Central memory CD8-positive, alpha-beta T cell (primary cell): ENCODE measurements at places on chromosomes 3 and 15.

DNA sequence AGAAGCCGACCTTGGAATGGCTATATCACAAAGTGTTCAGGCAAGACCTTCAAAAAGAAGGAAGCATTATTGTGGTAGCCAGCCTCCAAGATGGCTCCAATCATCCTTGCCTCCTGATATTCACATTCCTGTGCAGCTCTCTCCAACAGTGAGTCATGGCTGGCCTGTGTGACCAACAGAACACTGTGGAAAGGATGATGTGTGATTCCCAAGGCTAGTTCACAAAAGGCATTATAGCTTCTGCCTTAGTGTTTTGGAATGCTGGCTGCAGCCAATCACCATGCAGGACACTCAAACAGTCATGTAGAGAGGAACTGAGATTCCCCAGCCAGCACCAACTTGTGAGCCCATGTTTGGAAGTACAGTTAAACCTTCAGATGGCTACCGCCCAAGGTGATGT is 102.6 kb downstream of the EFL1 start:
- no peak for DNase-seq

GRCh38 chr3:37768107-37768809 is 93.4 kb upstream of the CTDSPL start:
- DNase-seq, result no peak

GRCh38 chr3:149820183-149820582 is 7.2 kb downstream of the RNF13 start:
- DNase-seq, result no peak

DNA sequence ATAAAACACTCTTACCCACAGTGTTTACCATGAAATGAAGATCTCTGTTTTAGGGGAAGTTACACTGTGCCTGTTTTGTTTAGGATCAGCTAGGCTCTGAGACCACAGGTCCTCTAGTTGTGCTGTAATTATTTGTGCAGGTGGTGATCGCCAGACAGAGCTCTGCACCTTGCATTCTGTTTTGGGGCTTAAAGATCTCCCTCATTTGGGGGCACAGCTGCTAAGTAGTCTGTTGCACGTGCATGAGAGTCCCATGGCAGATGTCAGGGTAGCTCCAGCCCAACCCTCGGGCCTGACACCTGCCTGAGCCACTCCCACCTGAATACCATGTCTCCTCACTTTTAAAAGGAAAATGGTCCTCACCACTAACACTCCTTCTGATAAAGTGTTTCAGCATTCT is 12.4 kb downstream of the C3orf20 start:
- DNase-seq, result no peak

DNA sequence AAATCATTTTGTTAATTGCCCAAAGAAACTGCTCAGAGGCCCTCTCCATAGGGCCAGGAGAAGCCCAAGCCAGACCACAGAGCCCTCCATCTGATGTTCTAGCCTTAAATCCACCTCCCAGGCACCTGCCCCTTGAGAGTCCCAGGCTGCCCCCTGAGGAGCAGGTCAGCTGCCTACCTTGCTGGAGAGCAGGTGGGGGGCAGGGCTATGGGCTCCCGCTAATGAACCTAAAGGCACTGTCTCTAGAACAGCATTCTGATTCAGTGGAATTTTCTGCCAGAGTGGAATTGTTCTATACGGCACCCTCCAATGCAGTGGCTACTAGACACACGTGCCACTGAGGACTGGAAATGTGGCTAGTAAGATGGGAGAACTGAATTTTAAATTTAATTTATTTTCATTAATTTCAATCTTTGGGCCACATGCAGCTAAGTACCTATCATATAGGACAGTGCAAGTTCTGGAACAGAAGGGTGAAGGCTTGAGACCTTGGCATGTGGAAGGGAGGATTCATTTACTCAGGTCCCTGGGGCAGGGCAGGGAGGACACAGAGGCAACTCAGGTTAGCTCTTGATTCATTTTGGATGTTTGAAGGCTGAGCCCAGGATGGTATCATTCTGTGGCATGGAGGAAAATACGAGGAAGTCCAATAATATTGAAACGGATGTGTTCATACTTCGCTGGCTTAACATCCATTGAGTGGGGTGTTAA is 11.4 kb downstream of the AMOTL2 start:
- DNase-seq, result no peak

- DNase-seq, result no peak
Observed at GRCh38 chr15:57580866-57581265, 10.8 kb upstream of the MYZAP start.

- DNase-seq, result no peak
Observed at GRCh38 chr3:64327100-64327804, 102.0 kb upstream of the PRICKLE2 start.

DNA sequence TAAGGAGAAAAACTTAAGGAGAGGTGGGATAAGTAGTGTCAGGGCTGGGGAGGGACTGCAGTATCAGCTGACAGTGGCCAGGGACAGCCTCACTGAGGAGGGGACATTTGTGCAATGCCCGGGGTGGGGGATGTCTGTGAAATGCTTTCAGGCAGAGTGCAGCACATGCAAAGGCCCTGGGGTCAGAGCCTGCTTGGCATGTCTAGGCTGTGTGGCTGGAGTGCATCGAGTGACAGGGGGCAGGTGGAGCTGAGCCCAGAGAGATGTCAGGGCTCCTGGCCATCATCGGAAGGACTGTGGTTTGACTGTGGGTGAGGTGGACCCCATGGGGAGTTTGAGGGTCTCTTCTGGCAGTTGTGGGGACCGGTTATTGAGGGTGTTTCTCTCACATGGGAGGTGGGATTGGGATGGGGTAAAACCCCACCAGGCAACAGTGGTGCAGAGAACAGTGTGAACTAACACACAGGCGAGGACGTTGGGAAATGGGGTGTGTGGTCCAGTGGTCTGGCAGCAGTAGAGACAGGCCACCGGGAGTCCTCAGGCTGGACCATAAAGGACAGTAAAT is 61.2 kb downstream of the FBLN2 start:
- no peak for DNase-seq

GRCh38 chr15:73746883-73747282 is 6.3 kb downstream of the INSYN1 start:
- no peak for DNase-seq

DNA sequence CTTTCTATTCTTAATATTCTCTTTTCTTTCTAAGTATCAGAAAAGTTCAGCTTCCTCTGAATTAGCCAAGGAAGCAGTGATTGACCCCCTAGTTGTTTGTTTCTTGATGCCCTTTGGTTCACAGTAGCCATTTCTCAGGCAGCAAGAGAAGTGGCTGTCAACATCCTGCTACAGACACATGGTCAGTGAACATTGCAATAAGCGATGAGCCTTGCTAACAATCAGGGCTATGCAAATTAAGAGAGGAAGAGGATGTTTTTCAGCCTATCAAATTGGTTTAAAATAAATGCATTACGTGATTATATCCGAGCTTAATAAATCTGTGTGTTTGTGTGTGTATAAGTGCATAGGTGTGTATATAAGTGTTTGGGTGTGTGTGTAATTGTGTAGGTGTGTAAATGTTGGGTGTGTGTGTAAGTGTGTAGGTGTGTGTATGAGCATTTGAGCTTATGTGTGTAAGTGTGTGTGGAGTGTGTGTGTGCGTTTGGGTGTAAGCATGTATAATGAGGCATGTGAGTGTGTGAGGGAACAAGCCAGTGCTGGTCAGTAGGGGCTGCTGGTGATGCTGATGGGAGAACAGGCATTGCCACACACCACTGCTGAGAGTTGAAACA is 78.1 kb upstream of the XCR1 start:
- no peak for DNase-seq

- DNase-seq, result no peak
Observed at GRCh38 chr3:168091941-168092340, 3.8 kb downstream of the GOLIM4 start.

DNA sequence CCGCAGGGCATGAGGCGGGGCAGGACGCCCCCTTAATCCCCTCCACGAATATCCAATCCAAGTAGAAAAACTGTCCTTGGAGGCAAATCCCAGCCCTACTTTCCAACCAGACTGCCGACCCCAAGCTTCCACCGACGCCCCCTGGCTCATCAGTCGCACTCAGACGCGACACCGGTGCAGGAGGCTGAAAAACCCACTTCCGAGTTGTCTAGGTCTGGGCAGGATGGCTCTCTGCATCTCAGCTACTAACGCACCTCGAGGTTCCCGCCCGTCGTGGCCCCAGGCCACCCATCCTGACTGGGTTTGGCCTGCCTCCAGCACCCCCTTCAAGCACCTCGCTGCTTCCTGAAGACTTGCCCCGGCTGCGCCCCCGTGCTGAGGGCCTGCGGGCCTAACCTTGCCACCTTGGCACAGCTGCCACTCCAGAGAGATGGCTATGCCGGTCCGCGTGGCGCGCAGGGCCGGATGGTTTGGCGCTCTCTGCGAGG is 15.5 kb downstream of the RGMA start:
- DNase-seq, result no peak

DNA sequence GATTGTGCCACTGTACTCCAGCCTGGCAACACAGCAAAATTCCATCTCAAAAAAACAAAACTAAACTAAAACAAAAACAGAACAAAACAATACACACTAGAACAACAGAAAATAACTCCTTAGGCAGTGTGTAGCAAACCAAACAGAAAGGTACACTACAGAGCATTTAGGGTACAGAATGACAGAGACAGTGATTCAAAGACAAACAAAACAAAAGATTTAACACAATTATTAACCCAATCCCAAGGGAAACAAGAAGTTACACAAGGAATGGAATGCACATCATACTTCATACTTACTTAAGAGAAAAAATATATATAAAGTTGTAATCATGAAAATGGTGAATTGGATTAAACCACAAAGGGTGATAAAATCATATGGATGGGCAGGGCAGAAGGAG is 12.9 kb downstream of the SLC25A20 start:
- no peak for DNase-seq

DNA sequence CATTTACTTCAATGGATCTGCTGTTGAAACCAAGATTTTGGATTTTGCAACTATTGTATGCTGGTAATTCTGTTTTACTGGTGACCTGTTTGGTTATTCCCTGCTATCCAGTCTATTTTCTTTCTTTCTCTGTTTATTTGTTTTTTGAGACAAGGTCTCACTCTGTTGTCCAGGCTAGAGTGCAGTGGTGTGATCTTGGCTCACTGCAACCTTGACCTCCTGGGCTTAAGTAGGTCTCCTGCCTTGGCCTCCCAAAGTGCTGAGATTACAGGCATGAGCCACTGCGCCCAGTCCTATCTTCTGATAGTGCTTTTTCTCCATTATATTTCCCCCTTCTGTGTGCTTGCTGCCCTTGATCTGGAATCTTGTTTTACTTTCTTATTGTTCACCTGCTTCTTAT is 15.6 kb downstream of the USP13 start:
- no peak for DNase-seq

- no peak for DNase-seq
Observed at GRCh38 chr3:8856721-8857120, 87.3 kb upstream of the OXTR start.

DNA sequence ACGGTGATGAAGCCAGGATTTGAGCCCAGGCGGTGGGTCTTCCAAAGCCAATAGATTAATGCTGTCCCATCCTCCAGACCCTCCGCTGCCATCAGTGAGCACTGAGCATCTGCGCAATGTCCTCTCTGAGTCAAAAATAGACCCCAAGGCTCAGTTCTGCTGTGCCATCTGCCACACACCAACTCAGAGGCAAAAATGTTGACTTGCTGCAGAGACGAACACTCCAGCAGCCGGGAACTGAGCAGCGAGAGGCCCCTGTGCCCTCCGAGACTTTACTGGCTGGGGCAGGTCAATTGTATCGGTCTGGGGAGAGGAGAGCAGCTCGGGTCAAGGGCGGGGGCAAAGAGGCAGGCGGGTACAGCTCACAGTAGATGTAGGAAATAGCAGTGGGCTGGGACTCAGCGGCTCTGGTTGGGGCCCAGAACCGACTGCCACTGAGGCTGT is 41.5 kb upstream of the ATP2B2 start:
- no peak for DNase-seq

- DNase-seq, result no peak
Observed at GRCh38 chr3:174440253-174440701, 418.9 kb upstream of the NAALADL2 start.

- DNase-seq, result no peak
Observed at GRCh38 chr3:12349895-12350811, 61.3 kb downstream of the PPARG start.

GRCh38 chr3:77072232-77072631 is 32.3 kb downstream of the ROBO2 start:
- DNase-seq, result no peak

- no peak for DNase-seq
Observed at GRCh38 chr15:44153352-44153751, 41.7 kb downstream of the FRMD5 start.

DNA sequence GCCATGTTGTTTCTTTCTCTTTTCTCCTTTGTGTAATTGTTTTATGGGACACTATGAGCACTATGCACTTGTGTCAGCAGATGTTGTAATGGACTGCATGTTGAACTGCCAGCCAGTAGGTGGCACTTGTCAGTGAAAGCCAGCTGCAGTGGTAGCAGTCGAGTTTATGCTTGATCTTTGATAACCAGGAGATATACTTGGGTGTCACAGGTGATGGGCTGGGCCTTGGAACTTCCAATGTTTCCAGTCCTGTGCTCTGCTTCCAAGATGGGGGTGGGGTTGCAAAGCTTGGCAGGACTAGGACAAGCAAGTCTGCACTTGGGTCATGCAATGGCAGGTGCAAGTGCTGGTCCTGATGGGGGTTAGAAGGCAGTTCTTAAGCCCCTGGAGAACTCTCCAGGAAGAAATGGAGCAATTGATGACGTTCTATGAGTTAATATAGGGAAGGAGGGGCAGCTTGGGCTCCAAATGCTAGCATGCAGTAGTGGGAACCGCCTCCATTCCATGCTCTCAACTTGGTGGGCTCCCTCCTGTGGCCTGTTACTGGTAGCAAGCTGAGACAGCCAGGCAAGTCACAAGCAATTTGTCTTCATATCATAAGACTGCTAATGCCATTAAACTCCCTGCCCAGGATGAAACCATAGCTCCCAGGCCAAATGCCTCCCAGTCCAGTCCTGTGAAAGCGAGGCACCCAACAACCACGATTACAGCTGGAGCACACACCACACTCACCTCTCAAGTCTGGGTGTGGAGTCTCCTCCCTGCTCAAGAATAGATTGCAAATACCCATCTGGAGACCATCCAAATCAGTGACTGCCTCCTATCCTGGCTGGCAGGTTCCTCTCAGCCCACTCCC is 287.2 kb downstream of the CGGBP1 start:
- DNase-seq, result no peak

DNA sequence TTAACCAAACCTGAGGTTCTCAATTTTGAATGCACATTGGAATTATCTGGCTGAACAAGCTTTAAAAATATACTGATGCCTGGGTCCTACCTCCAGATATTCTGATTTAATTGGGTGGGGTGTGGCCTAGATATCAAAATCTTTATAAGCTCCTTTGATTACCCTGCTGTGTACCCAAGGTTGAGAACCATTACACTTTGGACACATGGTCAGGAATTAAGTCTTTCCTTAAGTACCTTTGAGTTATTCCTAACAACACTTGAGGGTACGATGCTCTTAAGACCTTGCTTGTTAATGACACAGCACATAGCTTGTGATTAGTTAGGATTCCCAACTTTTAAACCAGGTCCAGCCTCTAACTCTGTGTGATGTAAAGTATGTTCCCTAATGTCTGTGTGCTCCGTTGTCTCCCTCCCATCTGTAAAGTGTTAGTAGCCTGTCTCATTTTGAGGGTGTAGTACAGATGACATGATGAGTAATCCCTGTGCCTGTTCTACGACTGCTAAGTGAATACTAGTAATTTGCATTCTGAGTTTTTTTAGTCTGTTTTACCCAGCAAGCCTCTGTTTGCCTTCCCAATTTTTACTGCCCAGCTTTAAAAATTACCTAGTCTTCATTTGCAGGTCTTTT is 154.9 kb downstream of the KLHL25 start:
- no peak for DNase-seq
